Mesothelial cell of epicardium (in vitro differentiated cells): ENCODE measurements at places on chromosomes 11 and 22.

DNA sequence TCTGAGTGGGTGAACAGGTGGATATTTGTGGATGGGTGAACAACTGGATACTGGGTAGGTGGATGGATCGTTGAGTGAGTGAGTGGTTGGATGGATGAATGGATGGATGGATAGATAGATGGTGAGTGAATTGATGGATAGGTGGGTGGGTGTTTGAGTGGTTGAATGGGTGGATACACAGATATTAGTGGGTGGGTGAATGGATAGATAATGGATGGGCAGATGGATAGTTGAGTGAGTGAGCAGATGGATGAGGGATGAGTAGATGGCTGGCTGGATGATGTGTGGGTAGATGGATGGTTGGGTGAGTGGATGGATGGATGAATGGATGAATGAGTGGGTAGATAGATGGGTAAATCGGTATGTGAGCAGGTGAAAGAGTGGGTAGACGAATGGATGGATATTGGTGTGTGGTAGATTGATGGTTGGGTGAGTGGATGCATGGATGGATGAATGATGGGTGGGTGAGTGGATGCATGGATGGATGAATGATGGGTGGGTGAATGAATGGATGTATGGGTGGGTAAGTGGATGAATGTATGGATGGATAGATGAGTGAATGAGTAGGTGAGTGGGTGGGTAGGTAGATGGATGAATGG is 406.7 kb downstream of the MN1 start:
- DNase-seq = no peak

GRCh38 chr11:26541870-26542269 is 30.2 kb downstream of the MUC15 start:
- no peak for DNase-seq

DNA sequence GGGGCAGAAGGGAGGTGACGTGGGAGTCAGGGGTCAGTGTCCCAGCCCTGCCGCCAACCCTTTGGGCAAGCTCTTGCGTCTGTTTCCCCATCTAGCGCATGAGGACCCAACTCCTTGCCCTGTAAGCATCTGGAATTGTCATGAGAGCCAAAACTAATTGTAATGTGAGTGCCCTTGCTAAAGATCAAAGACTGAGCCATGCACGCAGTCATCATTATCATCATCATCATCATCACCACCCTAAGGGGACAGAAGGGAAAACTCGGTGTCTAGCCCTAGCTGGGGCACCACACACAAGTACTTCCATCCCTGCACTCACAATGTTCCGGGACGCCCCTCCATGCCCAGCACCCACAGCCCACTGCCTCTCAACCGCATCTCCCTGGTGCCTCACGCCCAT is 2.5 kb downstream of the LIF start:
- no peak for DNase-seq

DNA sequence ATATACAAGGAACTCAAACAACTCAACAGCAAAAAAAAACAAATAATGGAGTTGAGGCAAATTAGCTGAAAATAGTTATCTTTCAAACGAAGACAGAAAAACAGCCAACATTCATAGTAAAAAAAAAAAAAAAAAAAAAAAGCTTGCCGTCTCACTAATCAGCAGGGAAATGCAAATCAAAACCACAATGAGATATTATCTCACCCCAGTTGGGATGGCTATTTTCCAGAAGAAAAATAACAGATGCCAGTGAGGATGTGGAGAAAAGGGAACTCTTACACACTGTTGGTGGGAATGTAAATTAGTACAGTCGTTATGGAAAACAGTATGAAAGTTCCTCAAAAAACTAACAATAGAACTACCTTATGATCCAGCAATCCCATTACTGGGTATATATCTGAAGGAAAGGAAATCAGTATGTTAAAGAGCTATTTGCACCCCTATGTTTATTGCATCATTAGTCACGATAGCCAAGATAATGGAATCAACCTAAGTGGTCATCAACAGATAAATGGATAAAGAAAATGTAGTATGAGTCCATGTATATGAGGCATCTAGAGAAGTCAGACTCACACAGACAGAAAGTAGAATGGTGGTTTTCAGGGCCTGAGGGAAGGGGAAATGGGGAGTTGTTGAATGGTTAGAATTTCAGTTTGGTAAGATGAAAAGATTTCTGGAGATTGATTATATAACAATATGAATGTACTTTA is 56.0 kb downstream of the USP35 start:
- DNase-seq = no peak

GRCh38 chr11:35118906-35119305 is 20.1 kb upstream of the CD44 start:
- no peak for DNase-seq

DNA sequence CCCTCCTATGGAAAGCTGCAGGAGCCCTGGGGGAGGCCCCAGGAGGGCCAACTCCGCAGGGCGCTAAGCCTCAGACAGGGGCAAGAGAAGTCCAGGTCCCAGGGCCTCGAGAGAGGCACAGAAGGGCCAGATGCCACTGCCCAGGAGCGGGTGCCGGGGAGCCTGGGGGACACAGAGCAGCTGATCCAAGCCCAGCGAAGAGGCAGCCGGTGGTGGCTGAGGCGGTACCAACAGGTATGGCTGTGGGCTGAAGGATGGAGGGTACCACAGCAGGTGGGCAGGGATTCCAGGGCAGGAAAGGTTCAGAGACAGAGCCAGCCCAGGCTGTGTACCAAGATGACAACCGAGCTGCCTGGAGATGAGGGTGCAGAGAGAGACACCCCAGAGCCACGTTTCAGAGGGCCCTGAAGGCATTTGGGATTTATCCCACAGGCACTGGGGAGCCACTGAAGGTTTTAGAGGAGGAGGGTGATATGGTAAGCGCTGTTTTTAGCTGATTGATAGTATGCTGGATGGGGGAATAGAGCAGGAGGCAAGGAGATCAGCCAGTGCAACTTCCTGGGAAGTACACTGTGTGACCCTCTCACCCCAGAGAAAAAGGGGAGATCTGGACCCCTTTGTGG is 412 bp downstream of the C11orf86 start:
- no peak for DNase-seq

- DNase-seq = no peak
Observed at GRCh38 chr11:71144736-71145135, 107.6 kb downstream of the SHANK2 start.

DNA sequence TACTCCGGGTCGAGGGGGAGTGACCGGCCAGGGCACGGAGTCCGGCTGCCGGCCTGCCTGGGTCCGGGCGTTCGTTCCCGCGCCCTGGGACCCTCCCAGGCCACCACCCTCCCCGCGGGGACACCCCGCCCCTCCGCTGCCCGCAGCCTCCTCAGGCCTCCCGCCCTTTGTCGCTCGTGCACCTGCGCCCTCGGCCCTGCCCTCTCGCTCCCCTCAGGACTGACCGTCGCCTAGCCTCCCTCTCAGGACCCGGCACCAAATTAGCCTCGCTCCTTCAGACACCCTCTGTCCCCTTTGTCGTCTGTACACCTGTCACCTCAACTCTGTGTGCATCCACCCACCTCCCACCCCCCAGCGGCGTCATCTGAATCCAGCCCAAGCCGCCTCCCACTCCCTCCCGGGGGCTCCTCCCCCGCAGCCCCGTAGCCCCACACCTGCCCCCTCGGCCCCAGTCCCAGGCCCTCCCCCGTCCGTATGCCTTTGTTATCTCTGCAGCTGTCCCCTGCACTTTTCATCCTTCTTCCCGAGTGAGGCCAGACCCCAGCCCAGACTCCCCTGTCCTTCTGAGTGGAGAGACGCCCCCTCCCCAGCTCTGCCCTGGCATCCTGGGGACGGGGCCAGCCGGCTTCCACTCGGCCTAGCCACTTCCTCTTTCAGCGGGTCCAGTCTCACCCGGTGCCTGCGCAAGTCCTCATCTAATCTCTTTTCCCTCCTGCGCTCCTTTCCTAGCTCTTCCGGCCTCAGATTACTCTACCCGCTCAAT is 643 bp downstream of the TIGD3 start:
- DNase-seq = peak; percentile 48

DNA sequence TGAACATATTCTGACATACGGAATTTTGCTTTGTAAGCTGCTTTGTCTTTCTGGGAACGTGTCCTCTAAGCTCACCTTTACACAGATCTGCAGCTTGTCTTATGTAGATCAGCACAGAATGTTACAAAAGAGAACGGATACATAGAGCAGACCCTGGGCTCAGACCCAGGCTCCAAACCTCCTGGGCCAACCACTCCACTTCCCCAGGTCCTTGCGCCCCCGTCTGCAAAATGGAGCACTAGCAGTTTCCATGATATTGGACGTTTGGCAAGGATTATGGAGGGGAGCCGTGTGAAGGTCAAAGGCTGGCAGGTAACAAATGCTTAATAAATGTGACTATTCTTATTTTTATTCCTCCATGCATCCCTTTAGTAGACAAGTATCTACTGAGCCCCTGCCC is 358.4 kb downstream of the CTTN start:
- no peak for DNase-seq

GRCh38 chr11:31326470-31327148 is 42.9 kb downstream of the DCDC1 start:
- no peak for DNase-seq

- no peak for DNase-seq
Observed at GRCh38 chr11:121553806-121554205, 101.0 kb upstream of the SORL1-AS1 start.

- no peak for DNase-seq
Observed at GRCh38 chr11:5364214-5364613, 12.9 kb downstream of the OR51B6 start.

DNA sequence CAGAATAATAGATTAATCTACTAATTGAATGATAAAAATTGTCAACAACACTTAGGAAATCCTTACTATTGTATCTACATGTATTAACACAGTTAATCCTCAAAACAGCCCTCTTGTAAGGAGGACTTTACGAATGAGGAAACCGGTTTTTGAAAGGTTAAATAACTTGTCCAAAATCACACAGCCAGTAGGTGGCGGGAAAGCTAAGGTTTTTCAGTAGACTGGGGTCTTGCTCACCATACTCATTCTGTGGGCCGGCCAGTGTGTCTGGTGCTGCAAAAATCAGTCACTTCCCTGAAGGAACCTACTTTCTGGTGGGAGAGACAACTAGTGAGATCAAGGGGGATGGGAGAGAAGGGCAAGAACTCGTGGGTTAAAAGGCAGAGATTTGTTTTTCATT is 3.8 kb downstream of the DCPS start:
- no peak for DNase-seq

GRCh38 chr11:119941636-119942411 is 196.1 kb downstream of the TRIM29 start:
- no peak for DNase-seq

GRCh38 chr11:111905411-111905810 is 6.2 kb downstream of the CRYAB start:
- no peak for DNase-seq

GRCh38 chr22:36904260-36904880 is 9.1 kb upstream of the CSF2RB start:
- DNase-seq = no peak

DNA sequence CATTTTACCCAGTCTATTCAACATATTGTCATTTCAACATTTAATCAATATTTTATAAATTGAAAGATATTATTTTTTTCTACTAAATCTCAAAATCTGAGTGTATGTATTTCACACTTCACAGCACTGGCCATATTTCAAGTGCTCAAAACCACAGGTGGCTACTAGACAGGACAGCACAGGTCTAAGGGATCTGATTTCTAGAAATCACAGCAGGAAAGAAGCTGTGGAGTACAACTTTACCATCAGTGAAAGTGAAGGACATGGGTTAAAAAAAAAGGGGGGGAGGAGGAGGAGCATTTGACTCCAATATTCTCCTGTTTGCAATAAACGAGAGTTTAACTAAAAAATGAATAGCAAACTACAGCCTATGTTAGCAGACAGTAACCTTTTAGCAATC is 4.5 kb downstream of the PRDM10 start:
- DNase-seq = no peak

DNA sequence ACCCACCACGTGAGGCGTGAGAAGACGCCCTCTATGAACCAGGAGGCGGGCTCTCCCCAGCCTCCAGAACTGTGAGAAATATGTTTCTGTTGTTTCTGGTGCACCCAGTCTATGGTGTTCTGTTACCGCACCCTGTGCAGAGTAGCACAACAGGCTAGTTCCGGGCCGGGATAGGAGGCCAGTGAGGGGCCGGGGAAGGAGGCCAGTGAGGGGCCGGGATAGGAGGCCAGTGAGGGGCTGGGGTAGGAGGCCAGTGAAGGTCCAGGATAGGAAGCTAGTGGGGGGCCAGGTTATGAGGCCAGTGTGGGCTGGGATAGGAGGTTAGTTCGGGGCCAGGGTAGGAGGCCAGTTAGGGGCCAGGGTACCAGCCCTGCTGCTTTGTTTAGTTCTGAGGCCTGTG is 204.6 kb downstream of the BARX2 start:
- peak; percentile 17 for DNase-seq

DNA sequence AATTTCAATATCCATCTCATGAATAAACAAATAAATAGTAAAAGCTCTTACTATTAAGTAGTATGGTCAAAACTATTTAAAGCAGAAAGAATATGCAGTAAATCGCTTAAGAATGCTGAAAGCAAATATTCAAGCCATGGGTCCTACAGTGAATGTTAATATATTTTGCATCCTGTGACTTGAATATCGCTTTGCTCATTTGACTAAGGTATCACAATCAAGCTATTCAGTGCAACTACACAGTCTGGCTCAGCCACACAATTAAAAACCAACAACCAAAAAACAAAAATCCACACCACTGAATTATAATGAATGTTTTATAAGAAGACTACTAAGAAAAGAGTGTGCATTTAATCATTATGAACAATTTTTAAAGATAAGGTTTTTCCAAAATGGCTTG is 45.3 kb downstream of the RAB6A start:
- no peak for DNase-seq

DNA sequence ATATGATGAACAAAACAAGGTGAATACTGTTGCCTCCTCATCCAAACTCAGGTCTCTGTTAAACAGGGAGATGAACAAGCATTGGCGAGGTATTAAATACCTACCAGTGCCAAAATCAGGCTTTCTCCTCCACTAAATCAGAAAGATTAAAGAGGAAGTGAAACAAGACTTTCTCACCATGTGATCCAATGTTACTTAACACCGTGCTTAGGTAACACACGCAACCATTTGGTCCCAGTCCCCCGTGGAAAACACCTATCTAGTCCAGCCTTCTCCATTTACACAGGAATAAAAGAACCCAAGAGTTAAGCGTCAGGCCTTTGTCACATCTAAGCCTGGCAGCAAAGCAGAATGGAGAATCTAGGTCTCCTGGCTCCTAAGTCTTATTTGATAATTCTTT is 34.5 kb downstream of the TENM4 start:
- DNase-seq = no peak

- DNase-seq = no peak
Observed at GRCh38 chr11:96134602-96135001, 208.4 kb downstream of the MAML2 start.

DNA sequence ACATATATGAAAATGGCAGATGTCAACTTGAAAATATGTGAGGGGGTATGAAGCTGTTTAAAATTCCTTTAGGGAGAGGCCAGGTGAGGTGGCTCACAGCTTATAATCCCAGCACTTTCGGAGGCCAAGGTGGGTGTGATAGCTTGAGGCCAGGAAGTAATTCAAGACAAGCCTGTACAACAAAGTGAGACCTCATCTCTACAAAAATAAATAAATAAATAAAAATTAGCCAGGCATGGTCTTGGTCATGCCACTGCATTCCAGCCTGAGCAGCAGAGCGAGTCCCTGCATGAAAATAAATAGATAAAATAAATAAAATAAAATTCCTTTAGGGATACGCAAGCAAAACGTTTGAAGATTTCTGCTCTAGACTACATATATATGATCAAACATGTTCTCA is 38.1 kb upstream of the FAM181B start:
- DNase-seq = no peak
